Mucosa of gallbladder (tissue), 1 donor: ENCODE measurements at places on chromosomes 2 and 18. TPM values are rescaled to one million over a fixed set of nuclear protein-coding genes. Genes with fewer than 3 reads are reported as not detected.

Gene ATP6V1B1
- 1.6 TPM for total RNA-seq

- DNase-seq: no peak
These were observed 48.9 kb upstream of the LRP1B start for GRCh38 chr2:142179686-142180085.

DNA sequence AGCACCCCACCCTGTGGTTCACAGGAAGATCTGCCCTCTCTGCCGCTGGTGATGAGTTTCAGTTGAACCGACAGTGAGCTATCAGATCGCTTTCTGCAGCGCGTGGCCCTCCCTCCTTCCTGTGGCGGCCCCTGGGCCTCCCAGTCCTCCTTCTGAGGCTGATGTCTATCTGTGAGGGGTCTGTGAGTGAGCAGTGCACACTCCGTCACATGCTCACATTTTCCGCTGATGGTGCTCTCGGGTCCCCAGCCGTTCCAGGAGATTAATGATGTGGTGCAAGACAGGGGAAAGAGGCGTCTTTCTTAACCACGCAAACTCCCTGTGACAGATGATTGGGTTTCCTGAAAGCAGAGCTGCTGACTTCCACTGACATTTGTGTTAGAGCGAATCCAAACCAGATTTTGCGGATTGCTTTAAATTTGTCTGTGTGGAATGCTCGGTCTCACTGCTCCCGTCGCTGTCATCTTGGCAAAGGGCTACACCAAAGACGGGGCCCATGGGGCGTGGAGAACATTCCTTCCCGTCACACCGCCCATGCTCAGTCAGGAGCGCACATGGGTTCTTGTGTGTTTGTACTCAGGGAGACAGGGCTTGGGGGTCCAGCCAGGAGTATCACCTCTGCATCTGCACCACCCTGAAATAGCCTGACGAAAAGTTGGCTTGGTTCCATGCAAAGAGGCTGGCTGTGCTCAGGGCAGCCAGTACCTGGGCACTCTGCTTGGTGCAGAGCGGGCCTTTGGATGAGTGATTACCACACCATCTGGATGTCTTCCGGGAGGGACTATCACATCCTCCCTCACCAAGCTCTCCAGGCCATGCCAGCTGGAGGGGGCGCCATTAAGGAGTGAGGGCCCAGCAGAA is 154.7 kb upstream of the HS6ST1 start:
- peak; percentile 28 for DNase-seq

Gene CRYGC
- total RNA-seq: not detected

DNA sequence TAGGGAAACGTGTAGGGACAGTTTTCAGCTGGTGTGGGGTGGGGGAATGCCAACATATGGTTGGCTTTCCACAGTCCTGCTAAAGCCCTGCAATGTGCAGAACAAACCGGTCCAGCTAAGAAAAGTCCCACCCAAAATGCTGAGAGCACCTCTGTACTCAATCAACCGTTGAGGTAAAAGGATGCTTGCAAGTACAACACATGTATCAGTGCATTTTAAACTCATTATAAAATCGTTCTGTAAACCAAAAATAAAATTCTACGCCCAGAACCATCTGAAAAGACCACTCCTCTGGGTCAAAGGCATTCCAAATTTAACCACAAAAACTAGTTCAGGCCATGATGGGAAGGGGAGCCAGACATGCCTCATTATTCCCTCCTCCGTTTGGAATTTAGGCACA is 2.0 kb upstream of the TYMS start:
- no peak for DNase-seq
